ENCODE measurements at places on chromosomes 2 and 18.

- DNase-seq: no peak
These were observed 2.1 kb upstream of the PCBP1 start for GRCh38 chr2:70084973-70085710.

- DNase-seq: no peak
These were observed 336.0 kb downstream of the CCDC85A start for GRCh38 chr2:56519806-56520205.

DNA sequence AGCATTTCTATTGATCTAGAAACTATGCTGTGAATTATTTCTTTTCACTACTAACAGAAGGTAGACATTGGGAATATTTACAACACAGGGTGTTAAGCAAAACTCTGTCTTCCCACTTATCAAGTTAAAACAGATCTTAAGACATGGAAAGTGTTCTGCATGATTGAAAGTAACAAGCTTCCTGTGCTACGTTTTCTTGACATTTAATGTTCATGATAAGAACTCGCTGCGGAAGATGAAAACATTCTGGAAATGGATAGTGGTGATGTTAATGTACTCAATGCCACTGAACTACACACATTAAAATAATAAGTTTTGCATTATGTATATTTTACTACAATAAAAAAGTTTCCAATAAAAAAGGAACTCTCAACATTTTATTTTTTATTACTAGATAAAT, 74.4 kb upstream of the SCN7A start:
- DNase-seq: no peak

DNA sequence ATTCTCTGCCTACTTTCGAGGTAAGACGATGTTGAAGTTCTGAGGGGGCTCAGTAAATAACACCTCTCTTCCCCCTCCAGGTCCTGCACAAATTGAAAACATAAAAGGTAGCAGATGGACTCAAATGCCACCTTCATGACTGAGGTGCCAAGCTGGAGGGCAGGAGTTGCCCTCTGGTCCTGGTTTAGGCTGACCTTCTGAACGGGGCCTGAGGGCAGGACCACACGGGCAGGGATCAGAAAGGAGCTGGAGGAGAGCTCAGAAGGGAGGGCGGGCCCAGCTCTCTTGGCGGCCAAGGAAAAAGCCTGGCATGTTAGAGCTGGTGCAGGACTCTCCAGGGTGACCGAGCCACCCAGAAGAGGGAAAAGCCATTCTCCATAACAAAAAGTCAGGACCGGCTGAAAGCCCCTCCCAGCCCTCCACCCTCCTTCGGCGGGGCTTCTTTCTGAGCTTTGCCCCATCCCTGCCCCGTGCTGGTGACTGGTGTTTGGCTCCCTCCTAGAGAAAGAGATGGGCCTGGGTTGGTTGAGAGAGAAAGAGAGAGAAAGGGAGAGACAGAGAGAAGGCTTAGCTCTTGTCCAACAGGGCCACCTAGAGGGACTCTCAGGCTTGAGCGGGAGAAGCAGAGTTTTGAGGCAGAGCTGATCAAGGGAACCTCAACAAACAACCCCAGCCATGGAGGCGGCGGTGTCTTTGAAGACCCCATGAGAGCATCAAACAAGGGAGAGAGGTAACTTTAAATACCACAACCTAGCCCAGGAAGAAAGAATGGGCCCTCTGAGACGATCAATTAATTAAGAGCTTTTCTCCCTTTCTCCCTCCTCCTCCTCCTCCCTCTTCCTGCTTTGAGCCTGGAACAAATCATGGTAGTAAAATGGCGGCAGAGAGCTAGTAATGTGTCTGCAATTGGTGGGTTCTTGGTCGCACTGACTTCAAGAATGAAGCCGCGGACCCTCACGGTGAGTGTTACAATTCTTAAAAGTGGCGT, 50.8 kb downstream of the WIPF1 start:
- DNase-seq: no peak

GRCh38 chr2:69103419-69103818, 90.4 kb downstream of the ANTXR1 start:
- no peak for DNase-seq

- DNase-seq: no peak
These were observed 2.2 kb upstream of the PARD3B start for GRCh38 chr2:204542982-204543608.

GRCh38 chr2:167333245-167333644, 445.0 kb downstream of the XIRP2 start:
- no peak for DNase-seq

- DNase-seq: no peak
These were observed 1677.0 kb upstream of the LRRTM1 start for GRCh38 chr2:81981585-81981984.

DNA sequence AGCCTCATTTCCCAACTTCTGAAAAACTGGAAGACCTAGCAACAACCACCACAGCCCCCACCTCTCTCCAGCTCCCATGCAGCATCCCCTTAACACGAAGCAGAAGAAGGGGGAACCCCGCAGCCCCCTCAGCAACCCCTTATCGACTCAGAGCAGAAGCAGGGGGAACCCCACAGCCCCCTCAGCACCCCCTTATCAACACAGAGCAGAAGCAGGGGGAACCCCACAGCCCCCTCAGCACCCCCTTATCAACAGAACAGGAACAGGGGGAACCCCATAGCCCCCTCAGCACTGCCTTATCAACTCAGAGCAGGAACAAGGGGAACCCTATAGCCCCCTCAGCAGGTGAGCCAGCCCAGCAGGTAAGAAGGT, 6.7 kb downstream of the SLC66A2 start:
- DNase-seq: no peak

Measured in AG09319 (cell line).